ENCODE measurements at places on chromosomes 5 and 9.

GRCh38 chr5:76602094-76602726 lies 21.0 kb downstream of the F2RL2 start:
- DNase-seq: no peak

- peak; percentile 29 for DNase-seq
These were observed 9.4 kb downstream of the PRELID2 start for GRCh38 chr5:145825751-145826180.

- no peak for DNase-seq
These were observed 1.0 kb downstream of the GLDC start for GRCh38 chr9:6644346-6645104.

DNA sequence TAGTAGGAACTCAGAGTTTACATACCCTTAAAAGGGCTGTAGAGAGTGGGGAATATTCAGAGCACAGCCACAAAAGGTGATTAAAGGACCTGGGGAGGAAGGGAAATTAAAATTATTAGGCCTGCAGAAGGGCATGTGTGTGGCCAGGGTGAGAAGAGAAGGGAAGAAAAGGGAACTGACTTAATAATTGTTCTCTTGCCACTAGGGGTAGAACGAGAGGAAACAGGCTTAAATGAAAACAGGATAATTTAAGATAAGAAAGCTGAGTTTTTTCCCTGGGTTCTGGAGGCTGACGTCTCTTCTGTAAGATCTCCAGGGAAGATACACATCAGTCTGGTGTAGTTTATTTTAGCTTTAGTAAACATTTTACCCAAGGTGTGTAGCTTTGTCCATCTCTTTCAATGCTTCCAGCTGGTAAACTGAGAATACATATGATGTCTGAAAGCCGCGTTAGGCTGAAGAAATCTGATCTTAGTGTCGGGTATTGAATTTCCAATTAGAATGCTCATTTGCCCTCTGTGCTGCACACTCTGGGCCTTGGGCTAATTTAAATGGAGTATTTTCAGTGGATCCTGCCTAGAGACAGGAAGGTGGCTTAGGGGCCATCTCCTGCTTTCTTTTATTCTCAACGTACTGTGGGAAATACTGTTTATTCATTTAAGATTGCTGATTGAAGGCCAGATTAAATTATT lies 416.8 kb downstream of the TMEM38B start:
- DNase-seq: no peak

DNA sequence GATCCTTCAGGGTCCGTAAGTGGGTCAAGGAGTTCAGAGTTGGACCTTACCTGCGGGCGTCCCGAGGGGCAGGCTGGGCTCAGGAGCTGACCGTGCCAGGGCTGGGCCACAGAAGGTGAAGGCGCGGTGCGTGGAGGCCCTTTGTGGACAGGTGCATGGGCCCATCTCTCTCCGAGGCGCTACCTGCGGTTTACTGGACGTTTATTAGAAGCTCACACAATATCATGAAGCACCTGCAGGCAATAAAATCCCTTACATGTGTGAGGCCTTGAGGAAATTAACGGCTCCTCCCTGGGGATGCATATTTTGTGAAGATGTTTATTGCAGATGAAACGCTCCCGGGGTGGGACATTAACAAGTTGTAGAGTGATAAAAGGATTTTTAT lies 79.8 kb upstream of the LMX1B start:
- no peak for DNase-seq

GRCh38 chr9:100729336-100729895 lies 151.5 kb downstream of the CAVIN4 start:
- no peak for DNase-seq

GRCh38 chr5:120630550-120630949 lies 166.4 kb downstream of the PRR16 start:
- DNase-seq: no peak

DNA sequence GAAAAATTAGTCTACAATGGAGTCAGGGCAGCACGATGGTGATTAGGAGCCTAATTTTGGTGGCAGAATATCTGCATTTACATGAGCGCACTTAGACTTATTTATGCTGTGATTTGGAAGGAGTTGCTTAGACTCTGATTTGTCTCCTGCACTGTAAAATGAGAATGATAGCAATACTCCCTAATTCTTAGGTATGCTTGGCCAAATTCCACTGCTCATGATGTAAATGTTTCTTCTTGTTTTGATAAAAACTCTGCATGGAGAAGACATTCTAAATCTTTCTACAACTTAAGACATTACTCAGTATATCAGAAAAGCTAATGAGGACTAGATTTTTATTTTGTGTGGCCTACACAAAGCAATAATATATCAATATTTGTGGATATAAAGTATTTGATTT lies 205.4 kb downstream of the CDH18 start:
- no peak for DNase-seq

- DNase-seq: no peak
These were observed 24.2 kb upstream of the HAPLN1 start for GRCh38 chr5:83744821-83745220.

DNA sequence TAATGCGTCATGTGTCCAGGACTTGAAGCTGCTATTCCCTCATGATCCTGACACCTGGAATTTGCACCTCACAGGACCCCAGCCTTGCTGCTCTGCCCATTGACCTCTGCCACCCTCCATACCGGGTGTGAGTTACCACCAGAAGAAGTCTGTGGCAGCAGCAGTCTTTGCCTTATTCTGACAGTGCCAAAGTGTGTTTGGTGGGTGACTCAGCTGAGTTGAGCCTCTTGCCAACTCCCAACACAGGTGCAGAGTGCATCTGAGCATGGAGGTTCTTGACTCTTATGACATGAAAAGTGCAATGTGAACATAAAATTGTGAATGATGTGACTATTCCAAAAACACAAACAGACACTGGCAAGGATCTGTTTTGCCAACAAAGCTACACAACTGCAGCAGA lies 1166.5 kb upstream of the CDH18 start:
- no peak for DNase-seq

DNA sequence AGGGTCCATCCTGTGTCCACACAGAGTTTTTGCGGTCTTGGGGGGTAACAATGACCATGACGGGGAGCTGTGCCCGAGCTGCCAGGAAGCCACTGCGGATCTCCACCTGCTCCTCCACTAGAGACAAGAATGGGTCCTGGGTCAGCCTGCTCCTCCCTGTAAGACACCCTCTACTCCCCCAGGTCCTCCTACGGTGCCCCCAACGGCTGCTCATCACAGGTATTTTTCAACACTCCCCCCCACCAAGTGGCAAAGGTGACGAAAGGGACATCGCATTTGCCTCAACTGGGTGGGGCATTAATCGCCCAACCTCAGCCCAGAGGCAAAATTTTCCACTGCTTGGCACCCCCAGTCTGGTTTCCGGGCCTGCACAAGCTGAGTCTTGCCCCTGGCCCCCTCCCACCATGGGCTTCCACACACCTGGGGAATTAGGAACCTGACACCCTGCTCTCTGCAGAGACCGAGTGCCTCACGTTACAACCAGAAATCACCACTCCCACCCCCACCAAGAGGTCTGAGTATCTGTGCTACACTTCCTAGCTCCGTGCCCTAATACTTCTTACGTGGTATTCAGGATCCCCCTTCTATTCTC lies 9.6 kb downstream of the NOL6 start:
- DNase-seq: no peak

GRCh38 chr5:122152266-122152900 lies 23.0 kb downstream of the ZNF474 start:
- peak; percentile 33 for DNase-seq

DNA sequence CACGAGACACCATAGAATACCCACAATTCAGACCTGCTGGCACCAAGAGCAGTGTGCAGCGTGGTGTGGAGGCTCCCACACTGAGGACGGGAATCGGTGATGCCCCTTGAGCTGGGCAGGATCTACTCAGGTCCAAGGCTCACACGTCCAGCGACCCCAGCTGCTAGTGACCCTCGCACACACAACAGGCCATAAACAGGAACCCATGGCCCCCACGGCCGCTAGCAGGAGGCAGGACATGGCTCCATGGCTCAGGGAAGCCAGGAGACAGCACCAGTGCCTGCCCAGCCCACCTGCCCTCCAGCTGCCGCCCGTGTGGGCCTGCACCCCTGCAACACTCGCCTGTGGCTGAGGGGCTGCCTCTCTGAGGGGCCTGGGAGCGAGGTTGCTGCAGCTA lies 43.4 kb upstream of the SLC9A3 start:
- no peak for DNase-seq

GRCh38 chr5:77305222-77305846 lies 94.9 kb downstream of the PDE8B start:
- DNase-seq: no peak

DNA sequence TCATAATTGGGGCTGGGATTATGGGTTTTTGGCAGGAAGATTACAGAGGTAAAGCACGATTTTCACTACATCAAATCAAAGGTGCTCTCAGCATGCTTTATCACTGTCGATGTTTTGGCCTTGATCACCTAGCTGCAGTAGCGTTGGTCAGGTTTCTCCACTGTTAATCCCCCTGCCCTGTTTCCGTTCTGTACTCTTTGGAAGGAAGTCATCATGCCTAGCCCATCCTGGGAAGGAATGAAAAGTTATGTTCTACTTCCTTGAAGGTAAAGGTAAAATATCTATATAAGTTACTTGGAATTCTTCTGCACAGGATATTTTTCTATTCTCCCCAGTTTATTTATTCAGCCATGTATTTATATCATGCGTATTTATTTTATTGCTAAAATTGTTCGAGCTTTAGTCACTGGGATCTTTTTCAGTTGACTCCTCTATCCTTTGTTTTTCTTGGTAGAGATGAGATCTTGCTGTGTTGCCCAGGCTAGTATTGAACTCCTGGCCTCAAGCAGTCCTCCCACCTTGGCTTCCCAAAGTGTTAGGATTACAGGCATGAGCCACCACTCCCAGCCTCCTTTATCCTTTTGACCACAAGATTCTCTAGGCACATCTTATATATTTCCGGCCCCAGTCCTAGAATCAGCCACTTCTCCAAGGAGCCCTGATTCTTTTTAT lies 25.3 kb downstream of the FAF2 start:
- DNase-seq: no peak

DNA sequence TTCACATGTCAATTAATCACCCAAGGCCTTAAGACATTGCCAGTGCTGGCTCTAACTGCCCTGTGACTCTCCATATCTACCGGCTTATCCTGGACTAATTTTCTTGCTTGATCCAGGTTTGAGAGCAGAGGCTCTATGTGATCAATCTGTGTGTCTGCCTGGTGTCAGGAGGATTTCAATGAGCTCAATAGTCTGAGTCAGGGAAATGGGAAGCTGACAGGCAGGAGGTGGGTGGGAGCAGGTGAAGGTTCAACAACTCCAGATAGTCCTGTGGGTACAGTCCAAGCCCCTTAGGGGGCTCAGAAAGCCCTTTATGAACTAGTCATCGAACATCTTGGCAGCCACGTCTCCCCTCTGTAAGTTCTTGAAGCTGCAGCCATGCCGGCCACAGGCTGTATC lies 72.2 kb downstream of the SHB start:
- no peak for DNase-seq

DNA sequence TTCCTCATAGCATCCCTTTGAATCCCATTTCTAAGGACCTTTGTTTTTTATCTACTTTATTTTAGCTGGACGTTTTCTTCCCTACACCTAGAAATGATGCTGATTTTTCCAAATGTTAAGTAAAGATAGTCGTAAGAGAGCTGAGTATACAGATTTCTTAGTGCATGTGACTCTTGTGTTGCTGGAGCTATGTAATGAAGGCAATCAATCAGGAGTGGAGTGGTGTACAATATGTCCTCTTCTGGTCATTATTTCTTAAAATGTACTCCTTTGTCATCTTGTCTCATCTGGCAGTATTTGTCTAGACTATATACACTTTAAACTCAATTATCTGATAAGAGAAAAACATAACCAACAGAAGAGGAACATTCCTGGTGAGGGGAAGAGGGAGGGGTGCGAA lies 13.5 kb downstream of the GAPT start:
- no peak for DNase-seq

GRCh38 chr5:37552770-37553719 lies 173.9 kb downstream of the WDR70 start:
- DNase-seq: no peak

- no peak for DNase-seq
These were observed 262.6 kb upstream of the ADAMTS16 start for GRCh38 chr5:4877579-4877978.

GRCh38 chr5:139897342-139897741 lies 101.7 kb downstream of the PSD2 start:
- DNase-seq: no peak

DNA sequence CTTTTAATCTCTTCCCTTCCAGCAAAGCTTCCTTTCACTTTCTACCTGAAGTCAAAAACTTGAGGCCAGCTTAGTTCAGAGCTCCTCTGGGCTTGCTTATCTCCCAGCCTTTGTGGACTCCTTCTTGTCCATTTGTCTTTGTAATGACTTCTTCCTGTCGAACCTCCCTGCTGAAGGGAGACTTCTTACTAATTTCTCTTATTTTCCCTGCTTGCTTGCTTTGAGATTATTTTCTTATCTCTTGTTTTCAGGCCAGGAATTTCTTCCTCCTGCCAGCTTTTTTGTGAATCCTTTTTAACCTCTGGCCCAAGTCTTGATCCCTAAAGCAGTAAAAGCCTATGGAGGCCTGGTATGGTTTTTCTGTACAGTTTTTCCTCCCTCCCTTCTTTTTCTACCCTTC lies 46.8 kb upstream of the DHFR start:
- DNase-seq: no peak

DNA sequence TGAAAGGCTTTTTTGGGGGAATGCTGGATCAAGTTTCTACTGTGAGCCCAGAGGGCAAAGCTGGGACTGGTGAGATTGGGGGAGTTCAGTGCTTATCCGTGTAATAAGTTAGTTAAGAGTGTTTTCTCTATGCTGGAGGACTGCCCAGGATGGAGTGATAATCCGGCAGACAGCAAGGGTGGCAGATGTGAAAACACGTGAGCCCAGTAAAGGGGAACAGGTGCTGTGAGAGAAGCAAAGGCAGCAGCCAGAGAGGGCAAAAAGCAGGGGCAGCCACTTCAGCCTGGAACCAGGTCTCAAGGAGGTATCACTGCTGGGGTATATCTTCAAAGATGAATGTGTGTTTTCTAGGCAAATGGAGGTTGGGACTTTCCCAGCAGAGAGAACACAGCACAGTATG lies 53.9 kb downstream of the GALNT10 start:
- no peak for DNase-seq

- DNase-seq: no peak
These were observed 154.1 kb downstream of the ARHGAP26 start for GRCh38 chr5:142924135-142924883.

DNA sequence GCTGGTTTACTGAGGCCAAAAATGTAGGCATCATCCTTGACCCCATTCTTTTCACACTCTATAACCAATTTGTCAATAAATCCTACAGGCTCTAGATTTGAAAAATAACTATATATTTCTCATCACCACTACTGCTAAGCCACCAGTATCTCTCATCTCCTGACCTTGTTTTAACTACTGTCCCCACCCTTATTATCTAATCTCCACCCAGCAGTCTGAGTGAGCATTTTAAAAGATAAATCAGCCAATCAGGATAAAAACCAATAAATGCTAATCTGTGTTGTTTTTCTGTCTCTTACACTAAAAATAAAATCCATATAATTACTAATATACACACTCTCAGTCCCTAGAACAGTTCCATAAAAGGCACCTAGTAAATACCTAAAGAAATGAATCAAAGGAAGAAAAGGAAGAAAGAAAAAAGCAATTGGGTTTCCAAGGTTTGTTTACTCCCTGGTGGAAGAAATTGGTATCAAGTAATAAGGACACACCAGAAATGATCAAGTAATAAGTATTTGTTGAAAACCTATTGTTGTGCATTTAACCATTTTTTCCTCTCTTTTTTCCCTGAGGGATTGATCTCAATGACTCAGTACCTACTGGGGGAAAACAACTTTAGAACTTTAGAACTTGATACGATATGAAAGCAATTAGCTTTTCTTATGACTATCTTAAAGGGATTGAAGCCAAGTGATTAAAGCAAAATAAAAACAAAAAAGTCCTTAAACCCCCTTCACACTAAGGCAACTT lies 19.3 kb downstream of the MRPS27 start:
- DNase-seq: no peak

GRCh38 chr5:72179028-72179815 lies 71.9 kb downstream of the MAP1B start:
- DNase-seq: peak; percentile 42

All from iPS-NIHi11 (cell line).